ENCODE measurements at places on chromosomes 6 and 20.
A peak's percentile ranks its signal among the peaks of the same experiment; 100 is the strongest.

- DNase-seq, result no peak
Measured at GRCh38 chr6:132404736-132405135, 3.5 kb upstream of the MOXD1 start.

DNA sequence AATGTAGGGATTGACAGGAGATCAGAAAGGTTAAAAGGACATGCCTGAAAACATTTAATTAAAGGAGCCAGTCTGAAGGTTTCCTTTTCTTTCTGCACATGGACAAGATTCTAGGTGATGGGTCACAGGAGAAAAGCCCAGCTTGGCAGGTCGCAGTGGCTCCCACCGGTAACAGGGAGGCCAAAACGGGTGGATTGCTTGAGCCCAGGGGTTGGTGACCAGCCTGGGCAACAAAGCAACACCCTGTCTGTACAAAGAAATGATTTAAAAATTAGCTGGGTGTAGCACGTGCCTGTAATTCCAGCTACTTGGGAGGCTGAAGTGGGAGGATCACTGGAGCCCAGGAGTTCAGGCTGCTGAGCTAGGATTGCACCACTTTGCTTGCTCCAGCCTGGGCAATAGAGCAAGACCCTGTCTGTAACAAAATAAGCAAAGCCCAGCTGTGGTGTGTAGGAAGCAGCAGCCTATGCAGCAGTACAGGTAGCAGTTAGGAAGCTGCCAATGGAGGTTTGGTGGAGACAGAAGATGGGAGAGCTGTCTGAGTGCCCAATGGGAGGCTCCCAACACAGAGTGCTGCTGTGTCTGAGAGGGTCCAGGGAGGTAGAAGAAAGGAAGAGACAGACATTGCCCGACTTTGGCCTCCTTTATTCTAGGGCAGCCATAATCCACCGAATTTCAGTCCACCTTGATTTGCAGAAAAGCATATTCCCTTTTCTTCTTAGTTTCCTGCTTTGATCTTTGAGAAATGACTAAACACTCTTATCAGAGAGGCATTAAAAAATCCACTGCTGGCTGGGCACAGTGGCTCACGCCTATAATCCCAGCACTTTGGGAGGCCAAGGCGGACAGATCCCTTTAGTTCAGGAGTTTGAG is 7.1 kb upstream of the AP5S1 start:
- DNase-seq, result no peak

DNA sequence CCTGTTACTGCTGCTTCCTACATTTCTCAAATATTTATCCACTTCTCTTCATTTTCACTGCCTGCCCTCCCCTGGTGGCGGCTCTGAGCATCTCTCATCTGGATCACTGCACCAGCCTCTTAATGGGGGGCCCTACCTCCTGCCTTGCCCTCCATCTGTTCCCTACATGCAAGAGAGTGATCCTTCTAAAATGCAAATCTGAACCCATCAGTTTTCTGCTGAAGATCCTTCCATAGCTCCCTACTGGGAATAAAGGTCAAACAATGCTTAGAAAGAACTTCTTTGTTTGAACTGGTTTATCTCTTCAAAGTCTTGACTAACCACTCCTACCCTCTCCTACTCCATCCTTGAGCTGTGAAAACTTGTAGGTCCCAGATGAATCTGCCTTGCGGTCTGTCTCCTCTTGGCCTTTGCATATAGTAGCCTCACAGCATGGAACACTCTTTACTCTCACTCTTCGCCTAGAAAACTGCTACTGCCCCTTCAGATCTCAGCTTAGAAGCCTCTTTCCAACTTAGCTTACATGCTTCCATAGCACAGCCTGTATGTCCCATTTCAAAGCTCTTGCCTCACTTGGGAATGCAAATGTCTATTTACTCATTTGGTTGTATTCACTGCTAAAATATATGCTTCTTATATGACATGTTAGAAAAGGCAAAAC is 119.3 kb downstream of the QRSL1 start:
- no peak for DNase-seq

DNA sequence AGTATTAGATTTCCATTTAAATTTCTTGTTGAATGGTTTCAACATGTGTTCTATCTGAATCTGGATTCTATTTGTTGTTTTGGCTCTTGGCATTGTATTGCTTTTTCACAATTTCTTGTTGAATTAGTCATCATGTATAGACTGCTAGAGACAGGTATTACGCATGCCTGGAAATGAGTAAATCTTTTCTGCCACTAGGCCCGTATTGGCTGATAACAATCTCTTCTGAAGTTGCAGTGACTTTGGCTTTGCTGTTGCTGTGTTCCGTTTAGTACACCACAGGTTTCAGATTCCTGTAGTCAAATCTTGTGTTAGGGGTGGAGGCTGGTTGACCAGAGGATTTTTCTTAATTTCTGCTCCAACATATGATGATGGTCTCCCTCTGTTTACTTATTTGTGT is 1339.4 kb downstream of the GRIK2 start:
- no peak for DNase-seq

- no peak for DNase-seq
Measured at GRCh38 chr6:47724300-47724699, 25.9 kb downstream of the ADGRF4 start.

DNA sequence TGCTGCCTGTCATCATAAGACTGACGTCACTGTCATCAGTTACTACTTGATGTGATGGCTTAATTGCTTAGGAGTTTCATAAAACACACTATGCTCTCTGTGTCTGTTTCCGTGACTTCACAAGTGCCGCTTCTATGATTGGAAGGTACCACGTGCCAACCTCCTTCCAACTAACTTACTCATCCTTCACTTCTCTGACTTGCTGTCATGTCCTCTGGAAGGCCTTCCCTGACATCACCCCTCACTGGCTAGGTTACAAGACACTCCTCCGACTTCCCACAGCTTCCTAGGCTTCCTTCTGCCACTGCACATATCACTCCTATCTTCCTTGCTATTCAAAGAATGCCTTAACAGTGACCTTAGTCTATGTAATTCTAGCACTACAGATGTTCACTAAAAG is 20.4 kb downstream of the SERINC3 start:
- DNase-seq, result no peak

DNA sequence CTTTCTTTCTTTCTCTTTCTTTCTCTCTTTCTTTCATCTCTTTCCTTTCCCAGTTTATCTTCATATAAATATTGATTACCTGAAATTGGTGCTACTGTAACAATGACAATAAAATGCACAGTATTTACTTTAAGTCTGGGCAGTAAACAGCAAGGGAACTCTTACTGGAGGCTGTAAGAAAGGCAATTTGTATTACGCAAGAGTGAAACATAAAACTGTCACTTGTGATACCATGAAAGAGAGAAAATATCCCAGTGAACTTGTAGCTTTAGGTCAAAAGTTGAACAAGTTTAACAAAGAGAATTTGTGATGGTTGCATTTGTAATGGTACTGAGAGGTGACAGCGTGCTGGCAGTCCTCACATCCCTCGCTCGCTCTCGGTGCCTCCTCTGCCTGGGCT is 80.0 kb downstream of the EYS start:
- no peak for DNase-seq

- DNase-seq, result no peak
Measured at GRCh38 chr20:10177326-10177725, 41.3 kb upstream of the SNAP25 start.

DNA sequence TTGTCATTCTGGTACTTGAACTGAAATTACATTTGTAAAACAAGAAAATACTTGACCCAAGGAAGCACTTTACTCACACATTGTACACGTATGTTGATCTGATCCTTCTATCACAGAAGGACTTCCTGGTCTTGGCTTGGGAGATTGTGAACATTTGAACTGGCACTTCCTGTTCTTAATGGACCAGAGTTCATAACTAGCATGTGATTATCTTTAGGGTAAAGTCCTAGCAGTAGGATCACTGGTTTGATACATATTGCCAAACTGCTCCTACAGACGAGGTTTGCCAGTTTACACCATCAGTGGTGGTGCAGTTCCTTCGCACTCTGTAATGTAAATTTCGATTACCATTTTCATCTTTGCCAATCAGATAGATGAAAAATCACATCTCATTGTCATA is 12.7 kb downstream of the HECA start:
- no peak for DNase-seq

- peak; percentile 8 for DNase-seq
Measured at GRCh38 chr6:21953831-21954801, 342.7 kb downstream of the PRL start.

GRCh38 chr20:11271319-11271718 is 597.5 kb upstream of the JAG1 start:
- no peak for DNase-seq

GRCh38 chr20:63121749-63122405 is 94.1 kb downstream of the YTHDF1 start:
- no peak for DNase-seq

GRCh38 chr20:50333812-50334211 is 143.2 kb downstream of the CEBPB start:
- DNase-seq, result no peak

- no peak for DNase-seq
Measured at GRCh38 chr20:5153612-5154542, 27.1 kb downstream of the CDS2 start.

DNA sequence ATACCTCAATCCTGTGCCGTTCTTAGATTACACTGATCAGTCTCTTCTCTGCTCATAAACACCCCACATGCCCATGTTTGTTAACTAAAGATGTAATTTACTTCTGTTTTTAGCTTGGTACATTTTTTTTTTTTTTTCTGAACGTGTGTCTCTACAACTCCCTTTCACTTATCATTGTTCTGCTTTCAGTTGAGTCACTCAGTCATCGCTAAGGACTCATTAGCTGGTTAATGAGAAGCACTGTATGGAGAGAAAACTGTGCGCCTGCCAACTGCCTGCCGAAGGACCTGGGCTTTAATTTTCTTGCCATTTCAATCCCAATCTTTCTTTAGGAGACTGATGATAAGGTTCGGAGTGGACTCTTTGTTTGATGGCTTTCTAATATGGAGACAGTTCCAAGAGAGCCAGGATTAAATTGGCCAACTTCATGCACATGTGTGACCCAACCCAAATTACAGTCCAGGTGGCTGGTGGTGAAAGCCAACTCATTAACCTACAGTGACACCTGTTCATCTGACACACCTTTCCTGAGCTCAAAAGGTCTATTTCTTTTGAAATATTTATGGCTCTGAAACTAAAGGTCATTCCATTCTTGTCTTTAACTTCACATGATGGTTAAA is 334.1 kb downstream of the BCKDHB start:
- peak; percentile 84 for DNase-seq

DNA sequence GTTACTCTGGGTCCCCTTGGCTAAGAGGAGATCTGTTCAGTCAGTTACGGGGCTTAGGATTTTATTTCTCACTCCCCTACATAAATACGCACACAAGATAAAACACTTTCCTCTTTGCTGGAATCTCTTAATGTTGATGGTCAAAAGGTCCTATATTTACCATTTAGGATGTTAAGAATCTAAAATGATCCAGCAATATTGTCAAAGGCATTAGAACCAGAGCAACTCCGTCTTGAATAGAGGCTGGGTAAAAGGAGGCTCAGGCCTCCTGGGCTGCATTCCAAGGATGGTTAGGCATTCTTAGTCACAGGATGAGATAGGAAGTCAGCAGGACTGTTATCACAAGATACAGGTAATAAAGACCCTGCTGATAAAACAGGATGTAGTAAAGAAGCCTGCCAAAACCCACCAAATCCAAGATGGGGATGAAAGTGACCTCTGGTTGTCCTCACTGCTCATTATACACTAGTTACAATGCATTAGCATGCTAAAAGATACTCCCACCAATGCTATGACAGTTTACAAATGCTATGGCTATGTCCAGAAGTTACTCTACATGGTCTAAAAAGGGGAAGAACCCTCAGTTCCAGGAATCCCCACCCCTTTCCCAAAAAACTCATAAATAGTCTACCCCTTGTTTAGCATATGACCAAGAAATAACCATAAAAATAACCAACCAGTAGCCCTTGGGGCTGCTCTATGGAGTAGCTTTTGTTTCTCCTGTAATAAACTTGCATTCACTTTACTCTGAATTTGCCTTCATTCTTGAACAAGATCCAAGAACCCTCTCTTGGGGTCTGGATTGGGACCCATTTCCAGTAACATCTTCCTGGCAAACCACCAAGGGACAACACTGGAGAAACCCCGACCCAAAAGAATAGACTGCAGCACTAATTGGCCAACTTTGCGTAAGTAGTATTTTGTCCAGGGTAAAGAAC is 107.5 kb downstream of the DTNBP1 start:
- DNase-seq, result no peak

DNA sequence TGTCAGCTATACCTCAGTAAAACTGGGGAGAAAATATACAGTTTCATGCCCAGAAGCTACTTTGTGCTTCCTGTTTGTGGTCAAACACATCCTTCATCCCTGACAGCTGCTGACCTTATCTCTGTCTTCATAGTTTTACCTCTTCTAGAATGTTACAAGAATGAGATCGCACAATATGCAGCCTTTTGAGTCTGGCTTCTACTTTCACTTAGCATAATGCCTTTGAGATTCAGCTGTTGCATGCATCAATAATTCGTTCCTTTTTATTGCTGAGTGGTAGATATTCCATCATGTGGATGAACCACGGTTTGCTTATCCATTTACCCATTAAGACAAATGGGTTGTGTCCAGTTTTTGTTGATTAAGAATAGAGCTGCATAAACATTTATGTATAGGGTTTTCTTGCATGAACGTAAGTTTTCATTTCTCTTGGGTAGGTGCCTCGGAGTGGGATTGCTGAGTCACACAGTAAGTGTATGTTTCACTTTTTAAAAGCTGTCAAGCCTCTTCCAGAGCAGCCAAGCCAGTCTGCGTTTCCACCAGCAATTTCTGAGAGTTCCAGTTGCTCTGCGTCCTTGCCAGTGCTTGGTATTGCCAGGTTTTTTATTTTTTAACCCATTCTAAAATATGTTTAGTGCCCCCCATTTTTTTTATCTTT is 86.6 kb upstream of the PAX1 start:
- DNase-seq, result no peak

GRCh38 chr6:148053209-148053608 is 289.4 kb upstream of the SASH1 start:
- DNase-seq, result no peak

DNA sequence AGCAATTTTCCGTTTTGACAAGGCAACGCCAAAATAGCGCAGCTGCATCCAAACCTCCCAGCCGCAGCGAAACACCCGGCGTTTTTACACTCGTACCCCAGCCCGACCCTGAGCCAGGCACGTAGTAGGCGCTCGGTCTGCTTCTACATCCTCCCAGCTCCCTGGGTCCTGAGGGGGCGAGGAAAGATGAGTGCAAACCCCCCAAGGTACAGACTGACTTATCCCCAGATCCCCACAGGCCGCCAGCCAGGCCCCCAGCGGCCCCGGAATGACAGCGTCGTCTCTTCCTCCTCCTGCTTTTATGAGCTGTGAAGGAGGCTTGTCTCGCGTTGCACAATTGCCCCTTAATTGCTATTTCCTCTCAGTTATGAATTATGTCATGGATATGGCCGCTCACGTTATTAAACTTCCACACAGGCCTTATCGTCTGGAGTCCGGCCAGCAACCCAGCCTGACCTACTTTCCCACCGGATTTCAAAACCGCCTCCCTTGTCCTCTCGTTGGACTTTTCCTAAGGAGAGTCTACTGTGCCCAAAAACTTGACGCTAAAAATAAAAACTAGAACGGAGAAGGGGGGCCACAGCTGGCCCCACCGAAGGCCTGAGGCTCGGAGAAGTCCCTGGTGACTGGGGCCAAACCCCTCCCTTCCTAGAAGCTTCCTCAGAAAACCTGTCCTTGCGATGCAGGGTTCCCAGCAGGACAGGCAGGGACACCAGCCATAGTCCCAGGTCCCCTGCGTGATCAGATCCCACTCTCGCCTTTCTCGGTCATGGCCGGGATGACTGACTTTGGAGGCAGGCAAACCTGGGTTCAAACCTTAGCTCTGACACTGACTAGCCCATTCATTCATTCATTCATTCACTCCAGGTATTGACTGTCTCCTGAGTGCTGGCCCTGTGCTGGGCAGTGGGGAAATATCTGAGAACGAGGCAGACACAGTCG is 130.9 kb upstream of the PTPN1 start:
- peak; percentile 88 for DNase-seq

- DNase-seq, result no peak
Measured at GRCh38 chr6:45664707-45665106, 287.0 kb upstream of the SUPT3H start.

Data from NCI-H1105 treated with DMSO at 0.1 percent for 48 hours (cell line).